ENCODE measurements at places on chromosomes 16 and 17. TPM values are rescaled to one million over a fixed set of nuclear protein-coding genes. Genes with fewer than 3 reads are reported as not detected.

KRT36 gene
- total RNA-seq, result not detected

GPR139 gene
- not detected for total RNA-seq

RETREG3 gene
- total RNA-seq, result 27.5 TPM

CDYL2 gene
- total RNA-seq, result 0.69 TPM

AANAT gene
- total RNA-seq, result 0.31 TPM

HOXB7 gene
- 35.7 TPM for total RNA-seq

CD300H gene
- total RNA-seq, result 0.17 TPM

IGFALS gene
- total RNA-seq, result not detected

PSMC3IP gene
- 33.5 TPM for total RNA-seq

SDR42E1 gene
- 1.6 TPM for total RNA-seq

KRTAP1-1 gene
- total RNA-seq, result not detected

TMEM88 gene
- total RNA-seq, result 1.2 TPM

FSCN2 gene
- 0.82 TPM for total RNA-seq

All from A549 treated with dexamethasone at 1 μM for 4 hours (cell line).